ENCODE measurements at places on chromosomes 12 and 14.

- DNase-seq, result no peak
These were observed 28.0 kb downstream of the NUAK1 start for GRCh38 chr12:106110626-106111300.

DNA sequence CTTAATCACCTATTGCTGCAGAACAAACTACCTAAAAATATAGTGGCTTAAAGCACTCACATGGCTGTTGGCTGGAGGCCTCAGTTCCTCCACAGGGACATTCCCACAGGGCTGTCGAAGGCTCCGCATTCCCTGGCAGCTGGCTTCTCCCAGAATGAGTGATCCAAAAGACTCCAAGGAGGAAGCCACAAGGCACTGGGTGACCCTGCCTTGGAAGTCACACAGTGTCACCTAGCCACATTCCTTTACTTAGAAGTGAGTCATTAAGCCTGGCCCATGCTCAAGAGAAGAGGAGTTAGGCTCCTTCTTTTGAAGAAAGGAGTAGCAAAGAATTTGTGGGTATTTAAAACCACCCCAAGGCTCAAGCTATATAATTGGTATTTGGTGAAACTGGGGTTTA, 63.9 kb upstream of the MAP1LC3B2 start:
- no peak for DNase-seq

DNA sequence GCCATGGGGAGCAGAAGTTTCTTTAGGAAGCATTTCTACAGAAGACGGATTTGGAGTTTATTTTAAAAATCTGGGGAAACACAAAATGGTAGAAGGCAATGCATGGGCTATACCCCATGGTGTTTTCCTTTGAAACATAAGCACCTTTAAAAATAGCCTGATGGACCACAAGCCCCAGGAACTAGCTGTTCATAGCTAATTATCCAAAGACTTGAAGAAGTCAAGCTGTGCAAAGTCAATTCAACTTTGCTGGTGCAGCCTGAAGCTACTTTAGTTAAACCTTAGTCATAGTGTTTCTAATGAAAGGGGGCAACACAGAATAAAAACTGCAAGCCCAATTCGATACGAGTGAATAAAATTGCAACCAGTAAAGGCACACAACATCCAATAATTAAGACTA, 732.5 kb downstream of the GALC start:
- DNase-seq, result no peak

DNA sequence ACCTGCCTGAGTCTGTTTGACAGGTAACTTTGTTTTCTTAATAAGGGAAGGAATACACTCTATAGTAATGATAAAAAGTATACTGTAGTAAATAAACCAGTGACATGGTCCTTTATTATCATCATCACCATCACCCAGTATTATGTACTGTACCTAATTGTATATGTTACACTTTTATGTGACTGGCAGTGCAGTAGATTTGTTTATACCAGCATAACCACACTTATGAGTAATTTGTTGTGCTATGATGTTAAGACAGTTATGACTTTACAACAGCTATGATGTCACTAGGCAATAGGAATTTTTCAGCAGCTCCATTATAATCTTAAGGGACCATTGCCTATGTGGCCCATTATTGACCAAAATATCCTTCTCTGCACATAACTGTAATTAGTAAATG, 155.0 kb downstream of the NUBPL start:
- DNase-seq, result no peak

- no peak for DNase-seq
These were observed 236.9 kb downstream of the RERGL start for GRCh38 chr12:17853054-17853453.

- no peak for DNase-seq
These were observed 23.9 kb downstream of the PHLDA1 start for GRCh38 chr12:76007640-76008039.

DNA sequence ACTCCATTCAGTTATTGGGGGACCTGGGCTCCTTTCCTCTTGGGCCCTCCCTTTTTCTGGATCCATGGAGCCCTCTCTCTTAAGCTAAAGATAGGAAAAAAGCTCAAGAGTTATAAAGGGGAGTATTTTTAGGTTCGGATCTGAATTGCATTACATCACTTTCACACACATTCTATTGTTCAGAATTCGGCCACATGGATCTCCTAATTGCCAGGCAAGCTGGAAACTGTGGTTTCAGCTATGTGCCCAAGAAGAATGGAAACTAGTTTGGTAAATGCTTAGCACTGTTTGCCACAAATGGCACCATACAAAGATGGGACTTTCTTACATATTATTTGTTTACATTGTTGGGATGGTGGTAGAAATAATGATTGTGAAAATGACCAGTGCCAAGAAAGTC, 145.6 kb downstream of the LRIG3 start:
- DNase-seq, result no peak

- DNase-seq, result no peak
These were observed 64.2 kb downstream of the CLMN start for GRCh38 chr14:95255487-95255886.

DNA sequence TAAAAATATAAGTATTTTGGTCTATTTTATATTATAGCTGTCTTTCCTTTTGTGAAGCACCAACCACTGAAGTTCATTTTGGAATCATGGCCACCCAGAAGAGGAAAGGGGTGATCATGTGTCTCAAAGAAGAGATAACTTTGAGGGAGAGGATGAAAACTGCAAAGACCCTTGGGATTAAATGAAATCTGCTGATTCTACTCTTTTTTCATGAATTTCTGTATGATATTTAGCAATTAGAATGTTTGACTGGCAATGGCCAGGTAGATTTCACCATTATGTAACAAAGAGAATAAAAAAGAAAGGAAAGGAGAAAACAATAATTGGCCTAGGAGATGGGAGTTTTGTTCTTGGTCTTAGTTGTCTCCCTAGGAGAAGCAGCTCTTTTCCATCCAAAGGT, 350.8 kb downstream of the EMP1 start:
- no peak for DNase-seq

DNA sequence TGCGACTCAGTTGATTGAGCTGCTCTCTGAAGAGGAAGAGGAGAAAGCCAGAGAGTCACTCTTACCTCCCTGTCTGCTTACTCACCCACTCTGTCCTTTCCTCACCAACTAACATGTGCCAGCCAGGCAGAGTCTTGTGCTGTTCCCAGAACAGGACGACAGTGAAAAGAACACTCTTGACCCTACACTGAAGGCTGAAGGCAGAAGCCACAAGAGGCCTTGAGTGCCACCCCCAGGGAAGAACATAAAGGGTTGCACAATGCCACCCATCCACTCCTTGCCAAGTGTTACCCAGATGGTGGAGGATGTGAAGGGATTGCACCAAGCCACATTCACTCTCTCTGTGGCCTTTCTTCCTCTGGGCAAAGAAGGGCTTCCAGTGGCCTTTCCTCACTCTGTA, 12.8 kb downstream of the ABHD4 start:
- no peak for DNase-seq

GRCh38 chr12:95605875-95606274, 54.6 kb upstream of the USP44 start:
- DNase-seq, result no peak

DNA sequence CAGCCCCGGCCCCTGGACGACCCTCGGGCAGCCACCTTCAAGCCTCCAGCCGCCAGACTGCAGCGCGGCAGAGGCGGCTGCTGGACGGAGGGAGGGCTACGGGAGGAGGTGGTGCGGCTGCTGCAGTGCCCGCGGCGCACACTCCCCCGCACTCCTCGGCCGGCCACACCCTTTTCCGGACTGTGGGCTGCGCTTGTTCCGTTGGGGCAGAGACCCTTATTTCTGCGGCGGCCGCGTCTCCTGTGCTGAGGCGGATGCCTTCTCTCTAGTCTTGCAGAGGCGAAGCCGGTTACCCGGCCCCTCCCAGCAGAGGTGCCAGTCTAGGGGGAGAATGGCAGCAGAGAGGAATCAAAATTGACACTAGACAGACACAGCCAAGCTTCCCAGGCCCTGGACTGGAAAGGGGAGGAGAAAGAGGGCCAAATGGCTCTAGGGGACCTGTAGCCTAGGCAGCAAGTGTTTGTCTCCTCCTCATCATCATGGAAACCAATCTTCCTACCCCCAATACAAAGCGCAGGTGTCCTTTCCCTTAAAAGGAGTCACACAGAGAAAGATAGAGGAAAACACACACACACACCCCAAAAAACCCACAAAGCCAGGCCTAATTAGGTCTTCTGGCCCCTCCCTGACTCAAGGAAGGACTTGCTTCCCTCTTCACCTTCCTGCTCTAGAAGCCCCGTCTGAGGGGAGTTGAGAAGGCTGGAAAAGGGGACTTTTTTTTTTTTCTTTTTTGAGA, 1.3 kb downstream of the ESYT1 start:
- no peak for DNase-seq

GRCh38 chr14:80049055-80049454, 162.2 kb downstream of the DIO2 start:
- DNase-seq, result no peak

GRCh38 chr12:55612646-55613045, 24.0 kb upstream of the OR10P1 start:
- DNase-seq, result no peak

- no peak for DNase-seq
These were observed 26.2 kb downstream of the RTRAF start for GRCh38 chr14:52015411-52016030.

DNA sequence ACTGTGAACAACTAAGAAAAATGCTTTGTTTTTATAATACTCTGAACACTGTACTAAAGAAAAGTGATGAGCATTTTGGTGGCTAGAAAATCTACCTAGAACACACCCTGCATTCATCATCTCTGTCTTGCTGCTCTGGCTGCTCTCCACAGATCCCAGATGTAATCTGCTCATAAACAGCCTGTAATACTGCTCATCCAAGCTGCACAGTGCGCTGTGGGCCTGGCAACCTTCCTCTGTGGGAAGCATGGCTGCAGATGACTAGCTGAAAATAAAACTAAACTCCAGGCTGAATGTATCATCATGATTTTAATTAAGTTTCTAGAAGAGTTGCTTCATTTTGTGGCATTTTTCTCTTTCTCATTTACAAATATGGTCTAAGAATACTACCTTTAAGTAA, 200.7 kb downstream of the SLC2A13 start:
- DNase-seq, result no peak

DNA sequence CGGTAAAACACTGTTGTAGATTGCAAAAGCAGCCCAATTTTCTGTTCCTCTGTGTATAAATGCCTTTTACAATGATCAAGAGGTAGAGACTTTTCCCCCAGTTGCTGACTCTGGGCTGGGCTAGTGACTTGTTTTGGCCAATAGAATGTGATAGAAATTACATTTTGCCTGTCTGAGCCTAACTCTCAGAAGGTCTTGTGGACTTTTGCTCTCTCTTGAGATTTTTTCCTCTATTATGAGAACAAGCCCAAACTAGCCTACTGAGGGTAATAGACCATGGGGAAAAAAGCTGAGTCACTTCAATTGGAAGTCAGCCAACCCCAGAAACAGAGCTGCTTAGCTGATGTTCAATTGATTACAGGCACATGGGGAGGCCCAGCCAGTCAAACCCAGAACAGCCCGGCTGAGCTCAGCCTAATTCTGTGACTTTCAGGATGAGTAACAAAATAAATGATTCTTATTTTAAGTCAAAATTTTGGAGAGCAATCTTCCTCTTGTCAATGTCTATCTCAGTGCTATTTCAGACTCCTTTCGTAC, 61.4 kb downstream of the MYF5 start:
- peak; percentile 9 for DNase-seq

DNA sequence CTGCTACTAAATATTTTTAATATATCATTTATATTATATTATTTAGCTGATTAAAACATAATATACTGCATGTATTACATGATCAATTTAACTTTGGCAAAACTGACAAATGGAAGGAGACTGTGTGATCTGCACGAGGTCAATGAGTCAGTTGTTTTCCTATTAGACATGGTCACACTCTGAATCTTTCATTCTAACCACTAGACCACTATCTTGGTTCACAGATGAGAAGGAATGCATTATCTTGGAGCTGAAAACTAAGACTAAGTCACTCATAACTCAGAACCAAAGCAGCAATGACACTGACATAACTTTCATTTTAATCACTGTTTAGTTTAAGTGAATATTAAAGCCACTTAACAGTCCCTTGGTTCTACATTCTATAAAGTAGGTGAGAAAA, 37.4 kb downstream of the GNPTAB start:
- no peak for DNase-seq

DNA sequence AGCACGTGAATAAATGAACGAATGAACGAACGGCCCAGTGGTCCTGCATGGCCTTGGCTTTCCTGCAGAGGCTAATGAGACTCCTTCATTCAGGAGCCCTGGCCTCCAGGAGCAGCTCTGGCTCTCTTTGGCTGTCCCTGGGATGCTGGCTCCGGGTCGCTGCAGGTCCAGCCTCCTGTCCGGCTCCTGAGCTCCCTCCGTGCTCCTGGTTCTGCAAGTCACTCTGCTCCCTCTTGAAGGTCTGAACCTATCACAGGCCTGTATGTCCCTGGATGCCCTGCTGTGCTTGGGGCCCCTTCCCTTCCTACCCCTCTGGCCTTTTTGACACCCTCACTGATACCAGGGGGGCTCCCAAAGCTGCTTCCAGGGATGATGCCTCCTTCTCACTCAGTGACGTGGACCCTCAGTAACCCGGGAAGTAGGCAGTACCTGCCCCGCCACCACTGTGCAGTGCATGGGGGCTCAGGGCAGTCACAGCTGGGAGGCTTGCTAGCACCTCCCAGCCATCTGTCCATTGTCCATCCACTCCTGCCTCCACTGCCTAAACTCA, 133.7 kb upstream of the C14orf180 start:
- no peak for DNase-seq

DNA sequence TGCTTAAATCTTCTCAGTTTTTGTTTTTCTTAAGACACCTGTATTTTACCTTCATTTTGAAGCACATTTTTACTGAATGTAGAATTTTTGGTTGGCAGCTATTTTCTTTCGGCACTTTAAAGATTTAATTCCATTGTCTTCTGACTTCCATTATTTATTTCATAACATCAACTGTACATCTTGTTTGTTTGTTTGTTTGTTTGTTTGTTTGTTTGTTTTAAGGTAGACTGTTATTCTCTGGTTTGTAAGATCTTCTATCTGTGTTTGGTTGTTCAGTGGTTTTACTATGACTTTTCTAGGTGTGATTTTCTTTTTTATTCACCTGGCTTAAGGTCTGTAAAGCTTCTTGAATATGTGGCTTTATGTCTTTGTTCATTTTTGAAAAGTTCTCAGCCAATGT, 61.9 kb downstream of the IFT81 start:
- DNase-seq, result no peak

DNA sequence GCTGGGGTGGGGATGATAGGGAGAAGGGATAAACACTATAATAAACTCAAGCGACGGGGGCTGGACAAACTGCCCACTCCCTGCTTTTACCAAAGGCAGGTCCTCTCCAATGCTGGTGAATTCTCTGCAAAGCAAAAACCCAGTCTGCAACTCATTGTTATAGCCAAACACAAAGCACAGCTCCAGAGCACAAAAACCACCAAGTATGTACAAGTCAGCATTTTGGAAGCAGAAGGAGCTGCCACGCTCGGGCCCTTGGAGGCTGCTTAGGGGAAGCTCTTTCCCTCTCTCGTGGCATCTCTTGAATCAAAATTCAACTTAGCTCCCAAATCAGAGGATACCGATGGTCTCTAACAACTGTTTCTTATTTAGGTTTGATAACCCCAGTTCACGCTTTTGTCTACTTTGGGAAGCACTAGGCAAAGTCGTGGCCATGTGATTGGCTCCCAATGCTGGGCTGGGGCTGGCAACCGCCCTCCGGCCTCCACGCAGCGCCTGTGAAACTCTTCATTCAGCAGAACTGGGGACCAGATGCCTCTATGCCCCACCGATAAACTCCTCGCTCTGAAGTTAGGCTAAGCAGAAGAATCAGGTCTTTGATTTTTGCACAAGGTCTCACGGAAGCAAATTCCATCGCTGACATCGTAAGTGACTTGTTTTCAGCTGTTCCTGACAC, 158.5 kb upstream of the FOXN3 start:
- no peak for DNase-seq
